ENCODE measurements at places on chromosomes 4 and X.

- no peak for DNase-seq
These were observed 3.6 kb upstream of the WDR19 start for GRCh38 chr4:39178706-39179105.

DNA sequence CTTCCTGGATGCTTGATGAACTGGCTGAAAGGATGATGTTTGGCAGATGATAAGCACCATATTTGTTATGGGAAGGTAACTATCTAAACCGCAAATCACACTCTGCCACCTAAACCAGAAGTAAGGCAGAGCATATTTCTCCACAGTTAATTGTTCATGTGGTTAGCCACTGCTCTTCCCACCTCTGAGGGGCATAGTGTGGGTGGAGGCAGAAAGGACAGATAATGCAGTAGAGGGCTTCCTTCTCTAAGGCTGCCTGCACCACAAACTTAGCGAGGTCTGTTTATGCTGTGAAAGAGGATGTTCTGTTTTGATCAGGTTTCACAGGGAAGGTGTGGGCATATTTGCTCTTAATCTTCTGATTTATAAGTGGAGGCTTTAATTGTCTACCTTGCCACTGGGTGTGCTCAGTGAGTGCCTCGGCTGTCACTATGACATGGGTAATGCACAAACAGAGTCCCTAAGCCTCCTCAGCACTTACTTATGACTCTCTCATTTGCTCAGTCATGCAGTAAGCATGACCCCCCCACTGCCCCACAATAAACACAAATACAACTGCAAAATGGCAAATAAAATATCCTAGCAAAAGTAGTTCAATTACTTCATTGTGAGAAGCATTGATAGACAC lies 401.0 kb downstream of the TMA16 start:
- no peak for DNase-seq

DNA sequence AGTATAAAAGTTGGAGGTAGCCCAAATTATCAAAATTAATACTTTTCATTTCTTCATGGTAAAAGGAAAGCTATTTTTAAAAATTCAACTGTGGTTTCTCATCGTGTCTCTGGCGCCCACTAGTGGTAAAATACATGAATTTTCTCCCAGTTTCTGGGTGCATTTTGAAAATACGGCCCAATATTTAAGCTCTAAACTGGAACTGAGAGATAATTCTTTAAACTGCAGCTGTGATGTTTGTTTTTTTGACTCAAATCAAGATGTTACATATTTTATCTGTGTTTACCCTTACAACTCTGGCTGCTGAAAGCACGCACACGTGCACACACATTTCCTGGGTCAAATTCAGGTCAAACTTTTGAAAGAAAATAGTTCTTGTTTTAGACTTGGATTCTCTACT lies 123.9 kb upstream of the ACSL4 start:
- no peak for DNase-seq

GRCh38 chrX:16060252-16060651 lies 63.1 kb upstream of the GRPR start:
- DNase-seq, result no peak

DNA sequence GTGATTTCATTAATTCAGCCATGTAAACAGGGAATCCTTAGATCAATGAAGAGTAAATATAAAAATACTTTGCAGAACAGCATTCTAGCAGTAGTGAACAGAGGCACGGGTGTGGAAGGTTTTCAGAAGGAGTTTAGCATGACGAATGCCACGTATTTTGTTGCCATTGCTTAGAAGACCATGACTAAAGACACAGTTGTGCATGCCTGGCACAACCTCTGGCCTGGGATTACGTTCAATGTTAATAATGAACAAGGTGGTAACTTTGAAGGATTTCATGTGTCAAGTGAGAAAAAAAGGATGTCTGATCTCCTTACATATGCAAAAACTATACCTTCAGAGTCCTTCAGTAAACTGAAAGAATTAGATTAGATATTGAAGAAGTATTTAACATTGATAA lies 171.9 kb downstream of the MAGEB5 start:
- no peak for DNase-seq

DNA sequence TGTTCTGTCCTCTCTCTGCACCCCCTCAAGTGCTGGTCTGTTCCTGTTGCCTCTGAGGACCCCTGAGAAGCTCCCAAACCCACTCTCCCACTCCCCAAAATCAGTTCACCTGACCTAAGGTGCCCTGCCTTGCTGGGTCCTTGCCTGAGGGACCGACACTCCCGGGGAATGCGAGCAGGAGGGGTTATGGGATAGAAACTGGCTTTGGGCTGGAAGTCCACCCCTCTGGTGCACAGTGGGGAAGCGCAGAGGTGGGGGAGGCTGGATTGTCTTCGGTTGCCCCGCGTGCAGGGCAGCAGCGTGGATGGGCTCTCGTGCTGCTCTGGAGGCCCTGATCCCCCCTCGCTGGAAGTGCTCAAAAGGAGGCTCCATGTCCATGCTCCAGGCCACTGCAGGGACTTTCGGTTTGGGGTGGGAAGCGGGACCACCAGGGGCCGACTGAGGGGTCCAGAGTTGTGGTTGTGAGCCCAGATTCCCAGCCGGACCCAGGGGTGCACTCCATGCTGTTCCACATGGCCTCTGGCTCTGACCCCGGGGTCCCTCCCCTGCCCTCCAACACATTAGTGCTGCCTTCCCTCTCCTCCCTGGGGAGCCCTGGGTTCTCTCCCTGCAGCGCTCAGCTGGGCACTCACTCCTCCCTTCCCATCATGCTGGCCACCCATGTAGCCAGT lies 7.6 kb downstream of the SORCS2 start:
- DNase-seq, result no peak

GRCh38 chr4:73648478-73648877 lies 28.2 kb upstream of the RASSF6 start:
- DNase-seq, result no peak

GRCh38 chr4:147513091-147513490 lies 32.2 kb downstream of the EDNRA start:
- no peak for DNase-seq

- no peak for DNase-seq
These were observed 130.6 kb downstream of the FRYL start for GRCh38 chr4:48649505-48649904.

GRCh38 chr4:76059750-76060149 lies 14.8 kb upstream of the ART3 start:
- DNase-seq, result no peak

- no peak for DNase-seq
These were observed 200.7 kb upstream of the NPY2R start for GRCh38 chr4:155007660-155008176.

DNA sequence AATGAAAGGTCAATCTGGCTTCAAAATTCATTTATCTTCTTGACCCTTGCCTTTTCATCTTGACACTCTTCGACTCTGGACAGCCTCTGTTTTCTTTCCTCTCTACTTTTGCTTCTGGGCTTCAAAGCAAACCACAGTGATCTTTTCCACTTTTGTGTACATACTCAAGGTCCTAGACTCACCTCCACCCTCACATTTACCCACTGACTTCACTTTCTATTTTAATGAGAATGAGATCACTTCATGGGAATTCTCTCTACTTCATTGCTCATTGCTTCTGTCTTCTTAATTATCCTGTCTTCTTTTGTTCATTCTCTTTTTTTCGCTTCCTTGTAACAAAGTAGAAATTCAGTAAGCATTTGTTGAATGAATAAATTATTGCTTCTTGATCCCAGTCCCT lies 330.1 kb upstream of the HAND2 start:
- no peak for DNase-seq

- DNase-seq, result no peak
These were observed 121.3 kb downstream of the PPARGC1A start for GRCh38 chr4:23768541-23768940.
